NCI-H510A treated with DMSO at 0.1 percent for 48 hours (cell line): ENCODE measurements at places on chromosomes 1 and 21.

DNA sequence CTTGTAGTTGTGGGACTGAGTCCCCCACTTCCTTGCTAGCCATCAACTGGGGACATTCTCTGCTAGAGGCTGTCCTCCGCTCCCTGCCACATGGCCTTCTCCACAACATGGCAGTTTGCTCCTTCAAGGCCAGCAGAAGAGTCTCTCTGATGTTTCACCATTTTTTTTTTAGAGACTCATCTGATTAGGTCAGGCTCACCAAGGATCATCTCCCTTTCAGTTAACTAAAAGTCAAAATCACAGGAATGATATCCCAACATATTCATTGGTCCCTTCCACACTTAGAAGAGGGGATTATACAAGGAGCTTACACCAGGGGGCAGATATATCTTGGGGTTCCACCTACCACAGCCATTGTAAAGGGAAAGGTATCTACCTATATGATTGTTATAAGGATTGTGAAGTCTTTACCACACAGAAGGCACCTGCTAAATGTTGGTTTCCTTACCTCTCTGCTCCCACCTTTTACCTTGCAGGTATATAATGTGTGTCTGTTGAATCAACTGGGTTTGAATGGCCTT is 23.3 kb downstream of the RIMKLA start:
- DNase-seq: no peak

DNA sequence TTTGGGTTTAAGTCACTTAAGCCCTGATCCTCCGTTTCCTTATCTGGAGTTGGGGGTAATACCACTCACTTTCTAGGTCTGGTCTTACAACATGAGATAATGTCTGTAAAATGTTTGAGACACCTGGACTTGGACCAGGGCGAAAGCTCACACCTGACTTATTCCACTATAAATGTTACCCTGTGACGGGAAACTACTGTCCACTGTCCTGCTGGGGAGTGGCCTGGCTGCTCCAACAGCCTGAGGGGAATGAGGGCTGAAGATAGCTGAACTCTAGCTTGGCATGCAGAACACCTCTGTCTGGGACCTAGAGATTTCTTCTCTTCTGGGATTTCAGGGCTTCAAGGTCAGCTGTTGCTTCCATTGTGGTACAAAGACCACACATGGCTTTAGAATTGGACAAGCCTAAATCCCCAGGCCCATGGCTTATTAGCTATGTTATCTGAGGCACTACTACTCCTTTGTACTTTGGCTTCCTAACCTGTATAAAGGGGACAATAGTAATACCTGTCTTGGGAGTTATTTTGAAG is 9.5 kb upstream of the A3GALT2 start:
- DNase-seq: no peak

GRCh38 chr1:204574865-204575163 is 58.6 kb downstream of the MDM4 start:
- DNase-seq: no peak

- no peak for DNase-seq
These were observed 70.1 kb upstream of the NRIP1 start for GRCh38 chr21:15134701-15135470.

- DNase-seq: peak; percentile 40
These were observed 334 bp downstream of the CTH start for GRCh38 chr1:70411360-70411844.

DNA sequence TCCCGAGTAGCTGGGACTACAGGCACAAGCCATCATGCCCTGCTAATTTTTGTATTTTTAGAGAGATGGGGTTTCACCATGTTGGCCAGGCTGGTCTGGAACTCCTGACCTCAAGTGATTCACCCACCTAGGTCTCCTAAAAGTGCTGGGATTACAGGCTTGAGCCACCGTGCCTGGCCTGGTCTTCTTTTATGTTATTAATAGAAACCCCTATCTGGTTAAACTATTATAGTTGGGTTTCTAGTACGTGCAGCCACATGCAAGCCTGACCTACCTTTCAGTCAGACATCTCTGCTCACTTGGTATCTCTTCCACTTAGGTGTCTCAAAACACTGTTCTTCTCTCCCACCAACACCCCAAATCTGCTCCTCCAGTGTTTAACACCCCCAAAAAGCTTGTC is 34.4 kb downstream of the PSEN2 start:
- DNase-seq: no peak

DNA sequence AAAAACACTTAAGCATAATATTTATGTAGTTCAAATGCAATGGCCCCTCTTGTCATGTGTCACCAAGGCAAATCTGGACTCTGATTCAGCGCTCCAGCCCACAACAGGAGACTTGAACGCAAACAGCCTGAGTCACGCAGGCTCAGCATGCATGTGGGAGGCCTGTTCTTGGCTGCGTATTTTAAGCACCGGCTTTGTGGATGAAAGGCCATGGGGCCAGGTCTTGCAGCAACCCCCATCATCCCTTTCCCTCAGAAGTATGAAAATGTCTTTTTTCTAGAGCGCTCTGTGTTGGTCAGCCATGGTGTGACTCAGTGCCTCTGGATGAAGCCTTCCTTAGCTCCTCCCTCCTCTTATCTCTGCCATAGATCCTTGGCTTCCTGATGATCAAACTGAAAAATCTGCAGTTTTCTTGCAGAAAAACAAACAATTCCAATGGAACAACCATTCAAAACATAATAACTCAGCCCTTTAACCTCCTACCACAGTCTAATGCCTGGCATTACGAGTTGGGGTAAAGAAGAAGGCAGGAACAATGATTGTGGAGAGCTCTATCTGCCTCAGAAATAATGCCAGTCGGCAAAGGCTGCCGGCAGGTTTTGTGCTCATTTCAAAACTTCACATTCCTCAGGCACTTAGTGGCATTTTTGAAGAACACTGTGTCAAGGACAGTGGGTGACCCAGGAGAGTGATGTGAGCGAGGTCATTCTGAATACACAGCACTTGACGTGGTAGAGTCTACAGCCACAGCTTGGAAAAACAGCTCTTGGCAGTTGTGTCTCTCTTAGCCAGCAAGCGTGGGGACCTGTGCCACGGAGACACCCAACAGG is 167.5 kb downstream of the CLIC6 start:
- no peak for DNase-seq

- DNase-seq: no peak
These were observed 13.8 kb downstream of the EPHX4 start for GRCh38 chr1:92043621-92044020.
